ENCODE measurements at places on chromosomes 13 and 19.
A peak's percentile ranks its signal among the peaks of the same experiment; 100 is the strongest.

DNA sequence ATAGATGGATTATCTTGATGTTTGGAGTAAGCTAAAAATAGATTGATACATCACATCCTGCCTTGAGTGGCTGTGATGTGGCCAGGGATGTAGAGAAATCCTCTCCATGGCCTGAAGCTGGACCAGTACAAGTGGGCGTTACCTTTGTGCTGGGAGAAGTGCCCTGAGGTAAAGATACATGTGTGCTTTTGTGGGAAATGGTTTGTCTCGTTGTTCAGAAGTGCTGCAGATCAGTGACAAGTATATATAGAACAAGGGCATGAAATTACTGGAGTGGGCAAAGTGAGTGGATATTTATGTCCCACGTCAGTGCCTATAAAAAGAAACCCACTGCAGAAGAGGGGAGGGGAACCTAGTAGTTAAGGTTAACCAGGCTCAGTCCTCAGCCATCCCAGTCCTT lies 12.2 kb upstream of the ZNF304 start:
- DNase-seq, result no peak

DNA sequence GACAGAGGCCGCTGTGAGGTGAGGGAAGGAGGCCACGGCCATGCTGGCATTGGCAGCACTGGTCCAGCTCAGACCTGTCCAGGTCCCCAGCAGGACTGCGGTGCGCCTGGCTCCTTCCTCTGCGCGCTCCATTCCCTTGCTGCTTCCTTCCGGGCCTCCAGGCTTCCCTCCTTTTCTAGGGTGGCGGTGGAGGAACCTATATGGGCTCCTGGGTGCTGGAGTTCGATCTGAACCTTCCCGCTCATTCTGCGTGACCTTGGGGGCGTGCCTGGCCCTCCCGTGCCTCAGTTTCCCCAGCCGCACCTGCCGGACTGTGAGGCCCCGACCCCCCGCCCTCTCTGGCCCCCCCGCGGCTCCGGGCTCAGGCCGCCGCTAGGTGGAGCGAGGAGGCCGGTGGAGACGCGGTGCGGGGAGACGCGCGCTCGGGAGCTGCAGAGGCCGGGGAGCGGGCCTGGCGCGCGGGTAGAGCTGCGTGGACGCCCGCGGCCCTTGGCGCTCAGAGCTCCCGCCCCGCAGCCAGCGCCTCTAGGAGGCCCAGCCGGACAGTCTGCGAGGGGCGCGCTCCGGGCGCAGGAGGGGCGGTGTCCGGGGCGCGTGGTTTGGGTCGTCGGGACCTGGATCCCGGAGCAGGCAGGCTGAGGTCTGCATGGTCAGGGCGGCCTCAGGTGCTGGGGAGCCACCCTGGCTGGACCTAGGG lies 29.9 kb downstream of the EFNA2 start:
- peak; percentile 76 for DNase-seq

GRCh38 chr13:30119476-30119875 lies 187.9 kb downstream of the KATNAL1 start:
- no peak for DNase-seq

GRCh38 chr13:99314640-99315176 lies 7.5 kb upstream of the GPR183 start:
- DNase-seq, result no peak

GRCh38 chr19:39737351-39737750 lies 478 bp downstream of the CLC start:
- no peak for DNase-seq
